ENCODE measurements at places on chromosomes 12 and 14.
A peak's percentile ranks its signal among the peaks of the same experiment; 100 is the strongest.

- DNase-seq: no peak
Observed at GRCh38 chr14:21868442-21869046, 194.9 kb upstream of the OR4E1 start.

DNA sequence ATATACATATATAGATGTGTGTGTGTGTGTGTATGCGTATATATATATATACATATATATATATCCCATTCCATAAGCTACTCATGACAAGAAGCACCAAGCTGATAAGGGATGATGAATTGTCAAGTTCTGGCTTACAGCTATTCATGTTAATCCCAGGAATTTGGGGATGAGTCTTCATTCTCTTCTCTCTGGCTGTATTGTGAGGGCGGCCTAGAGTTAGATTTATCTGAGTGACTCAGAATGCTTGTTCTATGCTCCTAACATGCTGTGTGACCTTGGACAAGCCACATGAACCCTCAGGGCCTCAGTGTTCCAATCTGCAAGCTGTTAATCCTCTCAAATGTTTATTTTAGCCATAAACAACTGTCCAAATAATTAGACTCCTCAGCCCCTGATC is 749.0 kb downstream of the MED13L start:
- no peak for DNase-seq

- DNase-seq: peak; percentile 44
Observed at GRCh38 chr12:53179687-53180219, 769 bp upstream of the ZNF740 start.

DNA sequence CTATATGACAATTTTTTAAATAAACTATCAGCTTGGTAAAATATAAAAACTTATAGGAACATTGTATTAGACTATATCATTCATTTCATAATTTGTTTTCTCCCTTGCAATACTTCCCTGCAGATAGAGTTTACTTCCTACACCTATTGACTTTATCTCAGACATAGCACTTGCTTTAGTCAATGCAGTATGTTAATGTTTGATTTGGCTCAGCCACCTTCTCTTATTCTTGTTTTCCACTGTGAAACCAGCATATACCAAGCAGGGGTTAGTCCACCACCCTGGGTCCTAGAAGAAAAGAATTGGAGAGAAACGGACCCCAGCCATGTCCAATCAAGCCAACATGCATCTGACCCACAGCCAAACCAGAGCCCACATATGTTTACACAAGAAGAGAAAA is 10.4 kb upstream of the SOX5 start:
- no peak for DNase-seq

- DNase-seq: peak; percentile 1
Observed at GRCh38 chr12:13435235-13435933, 238.9 kb downstream of the EMP1 start.

DNA sequence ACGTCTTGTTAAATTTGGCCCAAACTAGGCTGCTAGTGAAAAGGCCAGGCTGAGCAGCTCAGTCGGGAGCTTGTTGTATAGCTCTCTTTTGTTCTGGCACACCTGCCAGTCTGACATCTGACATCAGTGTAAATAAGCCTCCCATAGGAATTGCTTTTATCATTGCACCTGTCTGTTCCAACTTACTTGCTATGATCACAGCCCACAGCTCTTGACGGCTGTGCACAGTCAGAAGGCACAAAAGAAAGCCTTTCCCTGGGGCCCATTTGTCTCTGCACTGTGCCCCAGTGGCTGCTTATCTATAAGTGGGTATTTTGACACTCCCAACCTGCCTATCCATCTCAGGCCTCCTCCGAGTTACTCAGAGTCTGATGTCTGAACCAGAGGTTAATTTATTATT is 324.5 kb downstream of the NUAK1 start:
- peak; percentile 74 for DNase-seq

DNA sequence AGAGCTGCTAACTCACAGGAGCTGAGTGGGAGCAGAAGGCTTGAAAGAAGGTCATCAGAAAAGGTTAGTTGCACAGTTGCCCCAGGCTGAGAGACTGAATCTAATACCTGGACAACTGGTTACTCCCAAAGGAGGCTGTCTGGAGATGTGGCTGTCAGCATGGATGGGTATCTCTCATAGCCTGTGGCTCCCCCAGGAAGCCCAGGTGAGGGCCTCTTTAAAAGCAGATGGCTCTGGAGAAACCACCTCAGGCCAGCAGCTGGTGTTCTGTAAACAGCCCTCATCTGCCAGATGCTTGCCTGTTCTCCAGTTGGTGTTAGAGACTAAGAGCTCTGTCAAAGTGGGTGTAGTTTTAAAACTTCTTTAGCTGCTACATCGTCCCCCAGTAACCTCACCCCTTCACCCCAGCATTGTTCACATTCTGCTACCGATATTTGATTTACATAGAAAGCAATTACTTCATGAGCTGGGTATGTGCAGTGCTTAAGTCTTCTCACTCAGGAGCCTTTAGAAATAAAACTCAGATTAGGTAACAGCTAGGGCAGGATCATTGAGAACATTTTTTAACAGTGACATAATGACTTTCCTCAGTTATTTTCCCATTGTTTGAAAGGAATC is 25.8 kb downstream of the DACT1 start:
- DNase-seq: peak; percentile 100

- DNase-seq: no peak
Observed at GRCh38 chr14:77864085-77864484, 64.2 kb downstream of the ADCK1 start.

DNA sequence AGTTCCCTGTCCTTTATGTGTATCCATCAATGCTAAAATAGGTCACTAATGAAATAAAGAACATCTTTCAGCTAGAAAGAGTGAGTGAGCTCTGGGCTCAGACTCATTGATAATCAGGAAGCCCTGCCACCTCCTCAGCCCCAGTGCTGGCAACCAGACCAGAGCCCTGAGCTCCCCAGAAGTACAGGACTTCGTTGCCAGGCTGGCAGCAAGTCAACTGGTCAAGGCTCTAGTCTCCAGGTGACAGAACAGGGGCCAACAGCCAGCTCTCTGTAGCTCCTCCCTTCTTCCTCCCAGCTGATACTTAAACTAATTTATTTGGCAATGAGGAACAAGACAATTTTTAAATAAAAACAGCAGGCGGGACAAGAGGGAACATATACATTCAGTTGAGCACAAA is 145.3 kb downstream of the EGLN3 start:
- no peak for DNase-seq

DNA sequence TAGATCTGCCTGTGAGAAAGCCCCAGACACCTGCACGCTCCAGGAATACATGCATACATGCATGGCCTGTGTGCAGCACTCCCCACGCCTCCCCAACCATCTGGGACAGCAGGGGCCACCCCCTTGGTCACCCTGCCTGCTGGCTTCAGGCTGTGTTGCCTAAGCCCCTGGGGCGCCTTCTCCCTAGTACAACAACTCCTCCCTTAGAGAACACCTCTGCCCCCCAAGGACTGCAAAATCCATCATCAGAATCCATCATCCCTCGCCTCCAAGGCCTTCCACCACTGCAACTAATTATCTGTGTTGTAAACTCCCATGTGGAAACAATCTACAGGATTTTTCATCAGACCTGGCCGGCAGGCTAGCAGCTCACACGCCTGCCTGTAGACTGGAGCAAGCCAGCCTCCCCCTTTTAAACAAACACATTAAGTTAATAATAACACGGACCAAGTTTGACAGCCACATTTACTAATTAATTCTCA is 36.8 kb downstream of the ZFP36L1 start:
- DNase-seq: no peak

DNA sequence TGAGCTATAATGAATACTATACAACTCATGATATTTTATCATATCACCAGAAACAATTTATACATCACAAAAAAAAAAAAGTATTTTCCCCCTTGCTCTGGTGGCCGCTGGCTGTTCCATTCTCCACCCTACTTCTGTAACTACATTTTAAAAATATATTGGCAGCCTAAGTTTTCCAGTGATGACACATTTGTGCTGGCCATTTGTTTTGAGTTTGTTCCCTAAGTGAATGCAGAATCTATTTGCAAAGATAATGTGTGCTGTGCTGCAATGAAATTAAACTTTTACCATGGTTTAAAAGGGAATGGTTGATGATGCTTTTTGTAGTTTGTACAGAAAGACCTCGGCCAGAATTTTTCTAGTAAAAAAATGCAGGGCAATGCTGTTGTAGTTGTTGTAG is 1092.8 kb downstream of the TMTC2 start:
- DNase-seq: no peak

- no peak for DNase-seq
Observed at GRCh38 chr12:120939523-120939922, 35.4 kb upstream of the SPPL3 start.

GRCh38 chr12:7787574-7788293 is 1.5 kb upstream of the NANOG start:
- no peak for DNase-seq

GRCh38 chr12:52907092-52907810 is 2.4 kb upstream of the KRT8 start:
- DNase-seq: peak; percentile 20

DNA sequence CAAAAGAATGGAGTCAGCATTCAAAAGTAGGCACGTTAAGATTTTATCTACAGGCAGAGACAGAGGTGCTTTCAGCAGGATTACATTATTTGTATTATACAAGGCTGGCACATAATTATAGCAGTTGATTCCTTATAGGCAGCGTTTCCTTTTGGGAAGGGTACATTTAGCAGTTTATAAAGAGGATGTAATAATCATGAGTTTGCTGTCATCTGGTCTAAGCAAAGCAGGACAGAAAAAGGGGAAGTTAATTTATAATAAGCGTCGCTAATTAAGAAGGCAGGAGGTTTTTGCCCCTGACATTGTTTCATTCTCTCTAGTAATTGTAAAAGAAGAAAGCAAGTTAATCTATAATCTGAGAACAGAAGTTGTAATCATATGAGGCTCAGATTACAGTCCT is 259.9 kb upstream of the MDGA2 start:
- no peak for DNase-seq

DNA sequence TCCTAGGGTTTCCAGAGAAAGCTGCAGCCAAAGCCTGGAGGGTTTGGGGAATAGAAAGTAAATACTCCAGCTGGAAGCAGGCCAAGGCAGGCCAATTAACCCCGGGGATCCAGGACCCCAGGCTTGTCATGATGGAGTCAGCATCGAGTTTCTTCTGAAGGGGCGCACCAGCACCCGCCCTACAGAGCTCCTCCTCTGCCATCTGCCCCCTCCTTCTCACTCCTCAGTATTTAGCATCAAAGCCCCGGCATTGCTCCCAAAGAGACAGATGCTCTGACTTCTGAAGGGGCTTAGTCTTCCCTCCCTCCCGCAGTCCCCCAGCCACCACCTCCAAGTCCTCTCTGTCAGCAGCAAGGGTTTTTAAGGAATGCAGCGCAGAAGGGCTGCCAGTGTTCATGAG is 285.1 kb upstream of the NOS1 start:
- DNase-seq: peak; percentile 99

GRCh38 chr14:24052656-24053547 is 1.1 kb downstream of the CARMIL3 start:
- no peak for DNase-seq

DNA sequence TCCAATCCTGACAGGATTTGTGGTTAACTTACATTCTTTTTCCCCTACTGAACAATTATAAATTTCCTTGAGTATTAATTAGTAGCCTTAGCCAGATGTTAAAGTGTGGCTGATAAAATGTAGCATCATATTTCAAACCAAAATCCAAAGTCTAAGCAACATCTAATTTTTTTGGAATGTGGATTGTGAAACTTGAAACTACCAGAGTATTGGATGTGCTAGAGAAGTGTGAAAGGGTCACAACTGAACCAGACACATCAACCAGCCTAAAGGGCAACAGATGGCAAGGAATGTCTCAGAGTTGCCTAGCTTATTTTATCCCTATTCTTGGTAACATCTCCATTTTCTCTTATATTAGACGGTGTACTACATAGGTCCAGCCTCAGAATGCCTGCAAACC is 153.1 kb upstream of the DCN start:
- peak; percentile 77 for DNase-seq

- no peak for DNase-seq
Observed at GRCh38 chr12:6157482-6157881, 33.0 kb upstream of the VWF start.

DNA sequence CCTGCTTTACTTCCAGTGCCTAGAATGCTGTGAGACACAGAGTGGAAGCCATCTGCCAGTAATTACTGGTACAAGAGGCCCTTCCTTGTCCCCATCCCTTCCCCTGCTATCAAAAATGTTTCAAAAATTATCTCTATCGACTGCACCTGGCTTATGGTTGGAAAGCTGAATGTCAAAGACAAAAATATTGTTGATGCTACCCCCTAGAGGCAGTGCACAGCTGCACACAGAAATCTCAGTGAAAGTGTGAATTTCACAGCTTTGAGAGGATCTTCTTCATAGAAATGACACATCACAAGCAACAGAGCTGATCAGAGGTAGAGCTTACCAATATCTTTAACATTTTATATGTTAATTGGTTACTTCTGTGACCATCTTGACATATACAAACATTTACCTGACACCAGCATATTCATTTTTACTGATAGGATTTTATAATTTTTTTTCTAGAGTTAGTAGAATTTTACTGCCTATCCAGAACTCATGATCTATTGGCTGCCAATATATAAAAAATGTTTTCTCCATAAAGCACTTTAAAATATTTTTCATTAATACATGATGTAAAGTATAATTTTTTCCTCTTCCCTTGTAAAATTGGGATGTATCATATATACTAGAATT is 138.0 kb downstream of the AACS start:
- peak; percentile 27 for DNase-seq

DNA sequence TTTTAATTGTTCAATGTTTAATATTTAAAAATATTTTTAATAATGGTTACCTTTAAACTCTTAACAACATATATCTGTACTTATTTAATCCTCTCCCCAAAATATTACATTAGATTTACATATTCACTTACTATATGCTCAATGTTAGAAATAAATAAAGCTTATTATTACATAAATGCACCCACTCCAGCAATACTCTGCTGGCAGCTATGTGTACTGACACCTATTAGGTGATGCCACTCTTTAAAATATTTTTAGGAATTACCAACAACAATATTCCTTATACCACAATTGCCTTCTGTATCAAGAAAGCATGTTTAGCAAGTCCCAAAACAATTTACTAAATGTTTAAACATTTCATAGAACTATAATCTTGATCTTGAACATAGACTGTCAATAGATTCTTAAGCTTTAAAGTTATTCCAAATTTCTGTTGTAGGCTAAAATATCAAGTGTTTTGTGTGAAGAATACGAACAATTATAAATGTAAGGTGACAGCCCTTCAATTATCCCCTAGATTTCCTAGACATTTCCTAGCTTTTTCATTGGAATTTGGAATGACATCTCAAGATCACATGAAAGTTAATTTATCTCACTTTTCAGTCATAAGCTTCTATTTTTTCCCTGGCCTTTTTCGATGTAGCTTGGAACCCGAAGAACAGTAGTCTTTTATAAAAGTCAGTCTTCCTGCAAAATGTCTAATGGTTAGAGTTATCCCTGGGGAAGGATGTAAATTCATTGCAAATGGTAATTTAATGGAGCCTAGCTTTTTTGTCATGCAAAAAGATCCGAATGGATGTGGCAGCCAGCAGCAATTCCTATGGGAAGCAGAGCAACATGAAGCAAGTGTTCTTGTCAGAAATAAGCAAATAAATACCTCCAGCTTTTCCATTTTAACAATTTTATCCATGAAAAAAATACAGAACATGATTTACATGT is 907.5 kb upstream of the ATXN7L3B start:
- no peak for DNase-seq

GRCh38 chr14:97283005-97283403 is 485.8 kb downstream of the VRK1 start:
- no peak for DNase-seq

- no peak for DNase-seq
Observed at GRCh38 chr14:104786091-104786586, 9.4 kb downstream of the AKT1 start.

- peak; percentile 10 for DNase-seq
Observed at GRCh38 chr14:51129130-51129529, 34.2 kb upstream of the TRIM9 start.

Measured in NCI-H524 (cell line).